ENCODE measurements at places on chromosomes 7 and 10.
A peak's percentile ranks its signal among the peaks of the same experiment; 100 is the strongest.

DNA sequence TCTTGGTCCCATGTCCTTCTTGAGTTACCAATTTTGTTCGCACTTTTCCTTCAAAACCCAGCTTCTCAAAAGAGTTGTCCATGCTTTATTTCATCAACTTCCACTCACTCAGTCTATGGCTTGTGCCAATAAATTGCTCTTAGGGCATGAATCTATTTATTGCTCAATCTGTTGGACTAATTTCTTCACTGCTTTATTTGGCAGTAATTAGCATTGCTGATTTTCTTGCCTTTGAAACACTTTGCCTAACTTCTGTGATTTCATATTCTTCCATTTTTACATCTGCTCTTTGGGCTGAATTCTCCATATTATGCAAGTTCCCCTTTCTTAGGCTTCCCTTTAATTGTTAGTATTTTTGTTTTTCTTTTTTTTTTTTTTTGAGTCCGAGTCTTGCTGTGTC, 16.8 kb downstream of the DLD start:
- DNase-seq: no peak

- peak; percentile 40 for DNase-seq
Observed at GRCh38 chr10:126670056-126670894, at the start of gene C10orf90. Gene C10orf90 (minus strand): TSS chr10:126670693. CDS start chr10:126670480, 213 bp downstream.

DNA sequence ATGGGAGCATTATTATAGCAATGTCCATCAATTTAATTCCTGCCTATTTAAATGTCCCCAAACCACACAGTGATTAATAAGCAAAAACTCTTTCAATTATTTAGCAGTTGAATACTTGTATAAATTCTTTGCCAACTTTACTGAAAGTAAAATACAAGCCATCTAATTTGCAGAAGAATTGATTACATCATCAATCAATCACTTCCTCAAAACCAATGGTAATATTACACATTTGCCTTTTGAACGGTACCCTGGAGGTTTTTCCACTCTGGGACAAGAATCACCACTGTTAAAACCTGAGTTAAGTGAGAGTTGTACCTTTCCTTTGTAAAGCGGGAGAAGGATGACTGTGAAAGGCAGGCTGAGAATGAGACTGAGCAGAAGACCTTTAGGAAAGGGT, 93.0 kb downstream of the RNF133 start:
- DNase-seq: no peak

- peak; percentile 86 for DNase-seq
Observed at GRCh38 chr7:37284805-37285231, 163.8 kb downstream of the ELMO1 start.
